ENCODE measurements at places on chromosomes 5 and 9.
A peak's percentile ranks its signal among the peaks of the same experiment; 100 is the strongest.

DNA sequence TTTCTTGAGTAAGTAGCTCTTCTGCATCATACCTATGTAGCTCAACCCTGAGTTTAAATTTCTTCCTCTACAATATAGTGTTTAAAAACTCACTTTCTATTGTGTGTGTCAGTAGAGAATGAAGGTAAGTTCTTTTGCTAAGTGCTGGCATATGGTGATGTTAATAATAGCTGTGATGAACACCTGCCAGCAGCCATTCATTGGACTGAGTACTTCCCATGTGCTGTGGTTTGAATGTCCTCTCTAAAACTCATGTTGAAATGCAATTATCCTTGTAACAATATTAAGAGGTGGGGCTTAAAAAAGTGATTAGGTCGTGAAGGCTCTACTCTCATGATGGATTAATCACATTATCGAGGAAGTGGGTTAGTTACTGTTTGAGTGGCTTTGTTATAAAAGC lies 645.2 kb upstream of the RGMB start:
- no peaks in the 10 kb centered on the region for H3K36me3 ChIP-seq
- no peak overlapping the region for H3K27ac ChIP-seq
- no peak overlapping the region for H3K4me3 ChIP-seq
- no peaks in the 10 kb centered on the region for H3K27me3 ChIP-seq
- no peaks in the 10 kb centered on the region for H3K4me1 ChIP-seq

DNA sequence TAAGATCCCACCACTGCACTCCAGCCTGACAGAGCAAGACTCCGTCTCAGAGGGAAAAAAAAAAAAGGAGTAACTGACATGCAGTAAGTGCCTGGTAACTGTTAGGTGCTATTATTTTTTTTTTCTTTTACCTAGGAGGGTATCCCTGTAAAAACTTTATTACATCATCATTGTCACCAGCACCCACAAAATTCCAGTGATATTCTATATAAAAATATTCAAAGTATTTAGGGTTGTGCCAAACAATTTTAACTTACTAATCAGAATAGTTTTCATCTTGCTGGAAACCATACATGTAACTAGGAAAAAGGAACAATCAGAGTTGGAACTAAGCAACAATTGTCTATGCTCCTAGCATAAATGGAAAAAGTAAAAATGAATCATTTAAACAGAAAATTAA lies 112.4 kb downstream of the SSBP2 start:
- no peaks in the 10 kb centered on the region for H3K27me3 ChIP-seq
- no peak overlapping the region for H3K27ac ChIP-seq
- no peak overlapping the region for H3K4me3 ChIP-seq
- peaks cover 8% of the 10 kb centered on the region for H3K36me3 ChIP-seq

DNA sequence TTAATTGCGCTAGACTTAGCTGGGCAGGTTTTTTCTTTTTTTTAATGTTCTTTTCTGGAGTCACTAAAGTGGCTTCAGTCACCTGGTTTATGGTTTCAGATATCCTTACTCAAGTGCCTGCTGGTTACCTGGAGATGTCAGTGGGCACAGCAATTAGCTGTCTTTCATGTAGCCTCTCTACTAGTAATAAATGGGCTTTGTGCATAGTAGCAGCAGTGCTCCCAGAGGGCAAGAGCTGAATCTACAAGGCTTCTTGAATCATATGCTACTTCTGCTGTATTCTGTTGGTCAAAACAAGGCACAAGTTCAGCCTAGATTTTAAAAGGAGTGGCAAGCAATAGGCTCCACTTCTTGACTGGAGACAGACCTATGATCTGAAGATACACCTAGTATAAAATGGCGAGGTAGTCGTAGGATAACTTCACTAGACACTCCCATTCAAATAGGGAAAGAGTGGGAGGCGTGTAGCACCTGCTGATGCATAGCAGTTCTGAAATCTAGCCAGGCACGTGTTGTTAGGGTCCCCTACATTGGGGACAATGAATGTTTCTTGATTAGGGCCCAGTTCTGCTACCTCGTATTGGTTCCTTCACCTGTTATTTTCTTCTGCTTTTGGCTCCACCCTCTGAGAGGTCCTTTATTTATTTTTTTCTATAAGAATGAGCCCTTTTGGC lies 7.0 kb downstream of the SCAMP1 start:
- peaks cover 22% of the 10 kb centered on the region for H3K4me1 ChIP-seq
- H3K36me3 ChIP-seq: peaks cover 2% of the 10 kb centered on the region
- no peak overlapping the region for H3K27ac ChIP-seq
- no peaks in the 10 kb centered on the region for H3K27me3 ChIP-seq

DNA sequence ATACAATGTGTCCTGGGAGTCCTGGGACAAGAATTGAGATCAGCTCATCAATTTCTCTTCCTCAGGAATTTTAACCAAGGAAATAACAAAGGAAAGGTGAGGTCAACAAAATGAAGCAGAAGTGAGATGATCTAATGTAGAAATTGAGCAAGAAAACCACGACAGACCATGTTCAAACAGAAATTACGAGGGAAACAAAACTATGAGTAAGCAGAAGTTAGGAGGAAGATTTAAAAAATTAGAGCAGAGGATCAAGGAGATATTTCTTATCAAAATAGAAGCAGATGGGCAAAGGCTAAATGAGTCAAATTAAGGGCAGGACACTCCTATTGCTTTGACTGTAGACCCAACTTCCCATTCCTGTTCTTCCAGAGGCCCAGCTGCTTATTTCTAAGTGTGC lies 97.4 kb downstream of the HINT1 start:
- H3K27ac ChIP-seq: no peak overlapping the region
- no peak for DNase-seq
- H3K4me3 ChIP-seq: no peak overlapping the region
- no peaks in the 10 kb centered on the region for H3K27me3 ChIP-seq

DNA sequence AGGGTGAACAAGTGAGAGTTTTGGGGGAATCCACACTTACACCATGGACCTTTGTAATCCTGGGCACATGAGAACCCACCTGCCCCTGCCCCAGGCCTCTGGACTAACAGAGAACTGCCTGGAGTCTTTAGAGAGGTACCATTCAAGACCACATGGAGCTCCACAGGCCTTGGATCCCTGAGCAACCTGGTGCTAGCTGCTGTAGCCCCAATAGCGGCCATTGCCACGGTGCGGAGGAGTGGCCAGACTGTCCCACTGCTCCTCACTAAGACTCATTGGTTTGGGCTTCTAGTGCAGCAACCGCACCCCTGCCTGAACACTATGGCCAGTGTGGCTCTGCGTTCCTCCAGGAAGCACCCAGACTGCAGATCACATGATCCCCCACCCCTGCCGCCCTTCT lies 45.8 kb downstream of the OSMR start:
- no peak overlapping the region for H3K4me3 ChIP-seq
- H3K36me3 ChIP-seq: no peaks in the 10 kb centered on the region
- DNase-seq: no peak
- no peak overlapping the region for H3K27ac ChIP-seq

GRCh38 chr9:137027369-137028262 lies at the start of gene ABCA2:
Gene ABCA2 (minus strand): TSS chr9:137028237. CDS start chr9:137028140, 97 bp downstream.
- DNase-seq: no peak
- no peaks in the 10 kb centered on the region for H3K36me3 ChIP-seq
- H3K4me1 ChIP-seq: peaks cover 37% of the 10 kb centered on the region
- H3K27me3 ChIP-seq: no peaks in the 10 kb centered on the region
- H3K4me3 ChIP-seq: peak within 1 kb of the TSS; percentile 82

DNA sequence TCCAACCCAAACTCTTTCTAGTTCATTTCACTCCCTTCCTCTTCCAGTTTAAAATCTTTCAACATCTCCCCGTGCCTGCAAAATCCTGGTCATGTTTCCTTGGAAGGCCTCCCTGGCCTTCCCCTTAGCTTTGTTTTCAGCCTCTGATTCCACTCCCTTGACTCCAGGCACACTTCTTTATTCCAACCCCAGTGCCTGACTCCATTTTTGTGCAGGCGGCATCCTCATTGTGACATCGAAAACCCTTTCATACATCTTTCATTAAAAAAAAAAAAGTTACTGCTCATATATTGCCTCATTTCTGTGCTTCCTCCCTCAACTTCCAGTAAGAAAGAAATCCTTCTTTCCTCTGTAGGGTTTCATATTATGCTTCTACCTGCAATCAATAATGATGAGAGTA lies 7.1 kb upstream of the TNFSF8 start:
- H3K27me3 ChIP-seq: peaks cover 5% of the 10 kb centered on the region
- no peak overlapping the region for H3K27ac ChIP-seq
- peaks cover 4% of the 10 kb centered on the region for H3K4me1 ChIP-seq
- no peaks in the 10 kb centered on the region for H3K36me3 ChIP-seq
- no peak overlapping the region for H3K4me3 ChIP-seq
- no peak for DNase-seq

- no peak for DNase-seq
- H3K27me3 ChIP-seq: peaks cover 1% of the 10 kb centered on the region
- no peak overlapping the region for H3K27ac ChIP-seq
- H3K4me3 ChIP-seq: no peak overlapping the region
- peaks cover 3% of the 10 kb centered on the region for H3K4me1 ChIP-seq
- no peaks in the 10 kb centered on the region for H3K36me3 ChIP-seq
Measured at GRCh38 chr9:136260936-136261472, 15.4 kb upstream of the QSOX2 start.

- no peak for DNase-seq
- no peak overlapping the region for H3K4me3 ChIP-seq
- no peaks in the 10 kb centered on the region for H3K36me3 ChIP-seq
- no peaks in the 10 kb centered on the region for H3K4me1 ChIP-seq
- no peaks in the 10 kb centered on the region for H3K27me3 ChIP-seq
Measured at GRCh38 chr9:12933957-12934356, 159.1 kb downstream of the LURAP1L start.

DNA sequence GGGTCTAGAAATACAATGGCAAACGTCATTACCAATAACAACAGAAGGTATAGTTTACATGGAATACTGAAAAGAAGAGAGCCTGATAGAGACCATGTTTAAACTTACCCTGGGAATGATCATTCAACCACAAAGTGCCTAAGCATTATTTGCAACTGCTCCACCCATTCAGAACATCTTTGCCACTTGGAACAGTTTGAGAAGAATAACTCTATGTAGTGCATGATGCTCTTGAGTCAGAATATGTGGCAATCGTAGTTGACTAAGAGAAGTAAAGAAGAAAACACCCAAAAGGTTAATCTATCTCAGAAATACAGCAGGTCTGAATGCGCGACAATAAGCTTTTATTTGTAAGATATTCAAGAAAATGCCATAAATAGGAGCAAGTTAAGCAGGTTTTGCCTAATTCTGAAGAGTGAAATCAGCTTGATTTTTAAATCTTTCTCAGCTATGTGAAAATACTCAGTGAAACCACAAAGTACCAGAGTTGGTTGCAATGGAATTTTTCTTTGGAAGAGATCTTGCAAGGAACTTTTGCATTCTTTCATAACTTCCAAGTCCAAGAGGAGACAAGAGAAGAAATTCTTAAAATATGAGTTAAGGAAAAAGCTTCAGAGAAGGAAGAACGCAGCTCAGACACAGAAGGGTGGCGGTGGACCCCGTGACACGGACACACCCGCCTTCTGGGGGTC lies 64.3 kb downstream of the HABP4 start:
- H3K4me1 ChIP-seq: no peaks in the 10 kb centered on the region
- peaks cover 14% of the 10 kb centered on the region for H3K36me3 ChIP-seq
- no peak overlapping the region for H3K27ac ChIP-seq
- no peaks in the 10 kb centered on the region for H3K27me3 ChIP-seq

DNA sequence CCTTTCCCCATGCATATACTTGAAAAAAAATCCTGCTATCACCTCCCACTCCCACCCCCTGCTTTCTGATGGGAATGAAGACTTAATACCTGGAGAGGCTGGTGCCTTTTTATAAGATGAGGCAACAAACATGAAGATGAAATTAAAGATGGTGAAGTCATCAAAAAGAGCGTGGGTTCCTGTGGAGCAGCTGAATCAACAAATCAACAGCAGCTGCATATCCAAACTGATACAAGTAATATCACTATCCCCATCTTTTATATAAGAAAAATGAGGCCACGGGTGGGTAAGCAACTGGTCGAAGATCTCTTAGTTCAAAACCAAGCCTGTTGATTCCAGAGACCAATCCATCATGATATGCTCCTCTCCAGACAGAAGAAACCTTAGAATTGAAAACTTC lies 268.5 kb downstream of the ENC1 start:
- no peak for DNase-seq
- H3K27ac ChIP-seq: no peak overlapping the region
- H3K4me1 ChIP-seq: no peaks in the 10 kb centered on the region
- H3K27me3 ChIP-seq: peaks cover 6% of the 10 kb centered on the region
- no peak overlapping the region for H3K4me3 ChIP-seq

GRCh38 chr5:126780165-126780827 lies 3.4 kb downstream of the LMNB1 start:
- H3K4me1 ChIP-seq: peaks cover 12% of the 10 kb centered on the region
- no peak overlapping the region for H3K27ac ChIP-seq
- H3K4me3 ChIP-seq: peak overlapping the region; percentile 90
- no peaks in the 10 kb centered on the region for H3K36me3 ChIP-seq

DNA sequence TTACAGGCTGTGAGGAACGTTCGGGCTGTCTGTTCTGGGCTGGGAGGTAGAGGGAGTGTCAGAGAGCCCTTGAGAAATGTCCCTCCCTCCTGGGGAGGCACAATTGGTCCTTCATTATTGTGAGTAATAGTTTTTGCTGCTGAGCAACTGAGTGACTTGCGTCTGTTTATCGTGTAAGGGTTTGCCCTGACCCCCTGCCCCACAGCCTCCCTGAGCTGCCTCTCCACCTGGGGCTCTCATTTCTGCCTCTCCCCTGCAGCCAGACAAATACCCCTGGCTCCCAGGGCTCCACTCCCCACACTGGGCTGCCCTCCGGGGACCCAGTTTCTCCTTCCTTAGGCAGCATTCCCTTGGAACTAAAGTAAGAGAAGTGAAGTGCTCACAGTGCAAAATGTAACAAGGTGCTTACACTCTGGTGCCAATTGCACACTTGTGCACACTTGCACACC lies 174.9 kb upstream of the MVB12B start:
- peaks cover 1% of the 10 kb centered on the region for H3K4me1 ChIP-seq
- H3K27me3 ChIP-seq: peaks cover 13% of the 10 kb centered on the region
- H3K27ac ChIP-seq: no peak overlapping the region
- no peaks in the 10 kb centered on the region for H3K36me3 ChIP-seq

DNA sequence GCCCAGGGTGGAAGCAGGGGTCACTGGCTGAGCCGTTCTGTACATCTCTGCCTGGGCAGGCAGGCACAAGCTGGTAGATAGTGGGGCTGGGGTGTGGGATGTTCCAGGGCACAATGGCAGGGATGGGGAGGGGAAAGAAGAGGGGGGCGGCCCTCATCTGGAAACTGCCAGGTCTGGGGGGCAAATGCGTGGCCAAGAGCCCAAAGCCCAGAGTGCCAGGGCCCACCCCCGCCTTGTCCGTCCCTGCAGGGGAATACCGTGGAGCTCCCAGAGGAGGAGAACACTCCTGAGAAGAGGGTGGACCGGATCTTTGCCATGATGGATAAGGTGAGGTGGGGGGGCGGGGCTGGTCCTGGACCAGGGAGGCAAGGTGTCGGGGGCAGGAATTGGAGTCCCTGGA lies 42.7 kb upstream of the HMCN2 start:
- H3K4me3 ChIP-seq: no peak overlapping the region
- H3K27ac ChIP-seq: no peak overlapping the region
- DNase-seq: no peak
- no peaks in the 10 kb centered on the region for H3K4me1 ChIP-seq
- H3K36me3 ChIP-seq: no peaks in the 10 kb centered on the region
